Pons (tissue), 1 donor: ENCODE measurements at places on chromosomes 6 and 20.

DNA sequence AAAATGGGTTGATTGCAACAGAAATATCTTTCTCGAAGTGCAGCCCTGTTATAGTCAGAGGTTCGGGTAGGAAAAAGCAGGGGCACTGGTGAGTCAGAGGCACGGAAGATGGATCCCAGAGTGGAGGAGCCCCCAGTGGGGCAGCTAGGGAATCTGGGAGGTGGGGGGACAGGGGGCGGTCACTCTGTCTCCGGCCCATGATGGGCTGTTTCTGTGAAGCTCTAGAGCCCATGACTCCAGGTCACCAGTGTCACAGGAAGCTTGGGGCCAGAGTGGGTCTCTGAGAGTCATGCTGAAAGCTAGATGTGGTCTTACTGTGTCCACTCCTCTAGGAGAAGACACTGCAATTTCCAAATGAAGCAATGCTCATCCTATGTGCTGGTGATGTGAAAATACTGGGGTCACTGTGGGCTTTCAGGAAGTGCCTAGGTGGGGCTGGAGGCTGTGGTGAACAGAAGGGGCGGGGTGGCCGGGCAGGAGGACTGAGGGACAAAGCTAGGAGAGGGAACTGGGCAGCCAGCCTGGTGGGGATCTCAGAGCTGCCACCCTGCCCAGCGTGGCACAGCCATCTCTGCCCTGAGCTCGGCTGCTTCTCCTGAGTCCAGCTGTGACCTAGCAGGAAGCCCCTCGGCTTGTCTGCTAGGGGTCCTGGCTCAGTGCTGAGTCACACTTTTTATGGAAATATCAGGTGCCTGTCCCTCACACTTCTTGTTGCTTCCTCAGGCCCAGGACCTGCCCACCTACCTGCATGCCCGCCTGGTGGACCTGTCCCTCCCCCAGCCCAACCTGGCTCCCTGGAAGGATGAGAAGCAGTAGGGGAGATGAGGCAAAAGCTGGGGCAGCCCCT, 54.2 kb downstream of the IRF4 start:
- DNase-seq, result no peak

- DNase-seq, result no peak
Observed at GRCh38 chr6:49530141-49530776, 20.2 kb upstream of the C6orf141 start.

DNA sequence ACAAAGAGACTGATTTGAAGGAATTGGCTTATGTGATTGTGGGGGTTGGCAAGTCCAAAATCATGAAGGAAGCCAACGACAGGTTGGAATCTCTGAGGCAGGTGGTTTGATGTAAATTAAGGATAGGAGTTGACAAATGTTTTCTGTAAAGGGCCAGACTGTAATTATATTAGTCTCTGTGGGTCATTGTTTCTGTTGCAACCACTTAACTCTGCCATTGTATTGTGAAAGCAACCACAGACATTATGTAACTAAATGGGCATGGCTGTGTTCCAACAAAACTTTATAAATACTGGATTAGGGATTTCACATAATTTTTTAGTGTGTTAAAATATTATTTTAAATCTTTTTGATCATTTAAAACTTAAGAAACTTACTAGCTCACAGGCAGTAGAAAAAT, 199.2 kb upstream of the MYLIP start:
- no peak for DNase-seq

GRCh38 chr6:113011389-113011788, 664.3 kb downstream of the RFPL4B start:
- no peak for DNase-seq
